Mucosa of gallbladder (tissue), 1 donor: ENCODE measurements at places on chromosomes 6 and 20.

GRCh38 chr6:82568290-82568993, 204.8 kb downstream of the TPBG start:
- no peak for DNase-seq

- DNase-seq: peak; percentile 71
Observed at GRCh38 chr20:31968291-31969126, 558 bp downstream of the XKR7 start.

GRCh38 chr6:167429353-167429752, 104.5 kb downstream of the TTLL2 start:
- no peak for DNase-seq

DNA sequence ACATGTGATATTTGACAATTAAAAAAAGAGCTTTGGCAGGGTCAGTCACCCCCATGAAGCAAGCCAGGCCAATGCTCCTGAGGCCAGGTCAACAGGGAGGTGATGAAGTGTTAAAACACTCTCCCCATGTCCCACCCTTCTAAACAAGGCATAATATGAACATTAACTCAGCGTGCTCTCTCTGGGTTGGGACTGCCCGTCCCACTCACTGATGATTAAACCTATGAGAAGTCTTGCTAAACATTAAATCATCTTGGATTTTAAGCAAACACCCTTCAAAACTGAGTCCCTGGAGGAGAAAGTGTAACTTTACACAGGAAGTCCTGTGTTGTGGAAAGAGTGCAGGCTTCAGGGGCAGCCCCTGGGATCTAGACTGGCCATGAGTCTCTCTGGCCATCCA, 558.5 kb downstream of the CD83 start:
- no peak for DNase-seq

DNA sequence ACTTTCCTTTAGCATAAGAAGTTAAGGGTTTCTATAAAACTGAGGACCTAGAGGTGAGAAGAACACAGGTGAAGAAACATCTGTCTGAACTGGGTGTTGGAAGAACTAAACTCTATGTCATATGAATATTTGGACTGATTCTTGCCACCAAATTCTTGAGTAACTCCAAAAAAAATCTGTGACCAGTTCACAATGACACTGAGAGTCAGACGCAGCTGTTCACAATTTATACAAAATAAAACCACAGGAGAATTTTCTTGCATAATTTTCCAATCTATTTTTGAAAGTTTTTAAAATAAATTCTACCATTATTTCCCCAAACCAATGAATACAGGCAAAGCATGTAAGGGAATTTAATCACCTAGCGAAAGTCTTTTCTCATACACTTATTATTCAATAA, 148.1 kb upstream of the TCF21 start:
- DNase-seq: no peak

- no peak for DNase-seq
Observed at GRCh38 chr6:6742535-6742934, 154.0 kb downstream of the LY86 start.

DNA sequence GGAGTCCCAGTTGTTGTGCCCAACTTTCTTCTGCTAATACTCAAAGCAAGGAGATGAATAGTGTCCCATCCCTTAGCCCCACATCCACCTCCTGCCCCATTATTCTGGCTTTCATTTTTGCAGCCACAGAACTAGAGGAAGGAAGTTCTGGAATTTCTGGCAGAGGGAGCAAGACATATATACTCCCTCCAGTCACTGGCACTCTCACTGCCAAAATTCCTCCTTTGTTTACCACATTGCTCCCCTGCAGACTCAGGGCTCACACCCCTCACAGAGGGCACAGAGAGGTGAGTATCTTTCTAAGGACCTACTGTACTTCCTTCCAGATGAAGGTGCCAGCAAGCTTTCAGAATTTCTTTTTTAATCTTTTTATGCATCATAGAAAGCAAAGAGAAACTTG, 168.0 kb upstream of the ID4 start:
- DNase-seq: no peak

- DNase-seq: no peak
Observed at GRCh38 chr6:99306341-99306740, 43.1 kb downstream of the FAXC start.

GRCh38 chr6:24188578-24189080, 62.6 kb downstream of the NRSN1 start:
- no peak for DNase-seq

- DNase-seq: no peak
Observed at GRCh38 chr6:105259913-105260889, 80.4 kb upstream of the POPDC3 start.

DNA sequence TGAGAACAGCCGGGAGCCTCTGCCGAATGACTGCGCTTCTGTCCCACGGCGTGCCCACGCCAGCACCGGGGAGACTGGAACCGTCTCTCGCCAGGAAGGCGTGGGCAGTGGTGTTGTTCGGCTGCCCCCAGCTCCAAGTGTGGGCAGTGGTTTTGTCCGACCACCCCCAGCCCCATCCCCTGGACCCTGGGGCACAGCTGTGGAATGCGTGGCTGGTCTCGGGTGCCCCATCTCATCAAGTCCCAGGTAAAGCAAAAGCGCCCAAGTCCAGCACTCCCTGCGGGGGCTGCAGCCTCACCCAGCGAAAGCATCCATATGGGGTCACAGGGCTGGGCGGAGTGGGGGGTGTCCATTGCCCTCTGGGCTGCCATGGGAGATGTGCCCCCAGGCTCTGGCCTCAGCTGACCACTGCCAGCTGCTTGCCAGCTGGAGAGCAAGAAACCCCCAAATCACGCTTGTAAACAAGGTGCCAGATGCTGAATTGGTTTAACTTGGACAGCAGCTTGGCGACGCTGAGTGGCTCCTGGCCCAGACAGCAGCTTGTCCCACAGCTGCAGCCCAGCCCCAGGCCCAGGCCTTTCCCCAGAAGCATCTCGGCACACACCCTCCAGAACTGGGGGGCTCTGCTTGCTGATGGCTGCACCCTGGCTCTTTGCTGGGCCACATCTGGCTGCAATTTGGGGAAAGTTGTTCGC, 4.5 kb downstream of the CABLES2 start:
- no peak for DNase-seq

- no peak for DNase-seq
Observed at GRCh38 chr20:64171211-64171610, 7.0 kb downstream of the MYT1 start.

DNA sequence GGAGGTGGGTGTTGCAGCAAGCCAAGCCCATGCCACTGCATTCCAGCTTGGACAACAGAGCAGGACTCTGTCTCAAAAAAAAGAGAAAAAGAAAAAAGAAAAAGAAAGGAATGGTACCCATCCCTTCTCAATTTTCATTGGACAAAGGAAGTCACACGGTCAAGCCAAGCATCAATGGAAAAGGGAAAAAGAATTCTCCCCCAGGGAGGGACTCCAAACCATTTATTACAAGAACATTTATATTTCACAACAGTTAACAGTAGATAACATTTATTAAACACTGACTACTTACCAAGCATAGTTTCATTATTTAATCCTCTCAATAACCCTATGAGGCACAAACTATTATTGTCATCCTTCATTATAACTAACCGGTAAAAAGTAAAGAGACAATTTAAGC, 6.6 kb upstream of the KIF13A start:
- no peak for DNase-seq

GRCh38 chr20:22060610-22061009, 355.1 kb downstream of the PAX1 start:
- DNase-seq: no peak

- DNase-seq: no peak
Observed at GRCh38 chr6:104473021-104473429, 386.7 kb downstream of the HACE1 start.

- no peak for DNase-seq
Observed at GRCh38 chr6:16135066-16135465, 6.2 kb downstream of the MYLIP start.

- DNase-seq: no peak
Observed at GRCh38 chr6:148398678-148399077, 56.0 kb downstream of the SASH1 start.

DNA sequence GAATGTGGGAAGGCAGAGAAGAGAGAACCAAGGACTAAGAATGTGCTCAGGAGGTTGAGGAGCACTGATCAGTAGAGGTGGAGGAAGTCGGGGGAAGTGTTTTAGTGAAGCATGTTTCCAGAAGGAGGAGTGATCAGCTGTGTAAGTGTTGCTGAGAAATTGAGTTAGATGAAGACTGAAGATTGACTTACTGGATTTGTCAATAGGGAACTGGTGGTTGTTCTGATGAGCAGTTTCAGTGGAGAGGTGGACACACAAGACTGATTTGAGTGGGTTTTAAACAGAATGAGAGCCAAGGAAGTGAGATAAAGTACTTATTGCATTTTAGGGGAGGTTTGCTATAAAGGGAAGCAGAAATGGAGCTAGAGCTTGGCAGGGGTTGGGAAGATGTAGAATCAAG, 182.6 kb downstream of the CDKAL1 start:
- no peak for DNase-seq

- no peak for DNase-seq
Observed at GRCh38 chr6:143647191-143647590, 30.6 kb upstream of the PHACTR2 start.

DNA sequence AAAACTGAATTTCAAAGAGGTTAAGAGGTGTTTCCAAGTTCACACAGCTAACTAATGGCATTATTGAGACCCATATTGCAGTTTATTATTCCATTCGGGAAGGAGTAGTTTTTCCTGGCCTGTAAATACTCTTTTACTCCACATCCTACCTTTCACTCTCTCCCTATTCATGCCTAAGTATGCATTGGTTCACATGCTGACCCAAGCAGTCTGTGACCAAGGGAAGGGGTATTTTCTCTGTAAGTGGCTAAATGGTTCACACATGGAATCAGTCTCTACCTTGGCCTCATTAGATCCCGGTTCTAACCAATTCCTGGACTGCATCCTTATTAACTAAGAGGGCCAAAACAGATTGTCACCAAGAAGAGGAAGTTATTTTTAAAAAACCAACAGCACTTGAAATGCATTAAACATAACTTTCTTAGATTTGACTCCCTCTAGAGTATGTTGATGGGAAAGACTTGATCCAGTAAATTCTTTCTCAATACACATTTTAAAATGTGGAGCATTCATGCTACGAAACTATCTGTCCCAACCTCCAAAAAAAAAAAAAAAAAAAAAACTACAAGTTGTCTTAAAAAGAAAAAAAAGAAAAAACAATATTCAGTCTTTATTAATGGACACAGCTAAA, 17.8 kb upstream of the RSPO3 start:
- DNase-seq: no peak

DNA sequence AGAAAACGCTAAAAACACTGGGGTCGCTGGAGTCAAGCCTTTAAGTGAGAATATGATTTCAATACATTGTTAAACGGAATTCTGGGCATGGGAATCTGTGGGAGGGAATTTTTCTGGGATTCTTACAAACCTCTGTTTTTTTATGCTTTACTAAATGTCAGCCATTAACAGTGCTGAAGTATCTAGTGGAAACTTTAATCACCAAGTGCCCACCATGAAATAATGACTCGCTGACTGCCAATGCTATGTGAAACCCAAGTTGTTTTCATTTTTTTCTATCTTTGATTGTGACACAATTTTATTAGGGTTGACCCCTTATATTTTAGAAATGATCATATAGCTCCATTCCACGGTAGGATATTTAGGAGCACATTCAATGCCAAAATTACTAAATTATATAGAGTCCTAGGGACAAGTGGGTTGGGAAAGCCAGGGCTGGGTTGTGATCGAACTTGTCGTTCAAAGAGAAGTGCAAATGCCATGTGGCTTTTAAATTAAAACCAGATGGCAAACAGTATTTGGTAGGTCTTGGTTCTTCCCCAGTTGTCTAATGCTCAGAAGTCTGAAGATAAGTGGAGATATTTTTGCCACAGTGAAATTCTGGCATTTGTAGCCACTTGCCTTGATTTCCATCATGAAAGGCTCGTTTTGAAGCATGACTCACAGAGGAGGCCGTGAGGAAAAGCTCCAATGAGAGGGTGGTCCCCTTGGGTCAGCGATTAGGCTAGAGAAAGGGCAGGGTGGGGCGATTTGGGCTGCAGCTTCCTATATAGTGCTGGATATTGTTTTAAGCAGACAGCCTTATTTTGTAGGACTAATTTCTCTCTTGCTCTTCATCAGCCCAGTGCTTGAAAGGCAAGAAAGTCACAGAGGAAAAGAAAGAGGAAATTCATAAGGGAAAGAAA, 254.4 kb upstream of the JAG1 start:
- DNase-seq: no peak

- DNase-seq: no peak
Observed at GRCh38 chr6:133983099-133983939, 30.3 kb downstream of the TBPL1 start.

DNA sequence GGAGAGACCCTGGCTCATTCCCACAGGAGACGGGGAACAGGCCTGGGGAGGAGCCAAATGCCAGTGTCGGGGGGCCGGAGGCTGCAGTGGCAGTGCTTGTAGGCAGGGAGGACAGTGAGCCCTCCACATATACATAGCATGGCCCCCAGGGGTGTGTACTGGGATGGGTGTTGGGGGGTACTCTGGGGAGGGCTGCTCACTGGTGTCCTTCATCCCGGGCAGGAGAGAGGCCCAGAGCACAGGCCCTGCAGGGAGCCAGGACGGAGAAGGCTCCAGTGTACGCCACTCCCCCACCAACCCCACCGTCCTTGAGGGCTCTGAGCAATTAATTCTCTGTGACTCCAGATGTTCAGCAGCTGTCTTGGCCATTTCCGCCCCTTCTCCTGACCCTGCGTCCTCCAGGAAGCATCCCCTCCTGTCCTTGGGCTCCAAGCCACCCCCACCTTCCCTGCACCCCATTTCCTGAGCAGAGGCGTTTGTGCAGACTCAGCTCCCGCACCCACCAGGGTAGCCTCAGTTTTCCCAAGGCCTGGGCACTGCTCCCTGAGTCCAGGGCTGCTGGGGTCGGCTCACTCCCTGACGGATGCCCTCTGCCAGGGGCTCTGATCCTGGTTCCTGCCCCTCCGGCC, 3.4 kb upstream of the ABHD16B start:
- DNase-seq: no peak

- DNase-seq: no peak
Observed at GRCh38 chr20:54137115-54137514, 36.7 kb downstream of the CYP24A1 start.

- no peak for DNase-seq
Observed at GRCh38 chr6:109458774-109459531, 3.4 kb upstream of the MICAL1 start.

DNA sequence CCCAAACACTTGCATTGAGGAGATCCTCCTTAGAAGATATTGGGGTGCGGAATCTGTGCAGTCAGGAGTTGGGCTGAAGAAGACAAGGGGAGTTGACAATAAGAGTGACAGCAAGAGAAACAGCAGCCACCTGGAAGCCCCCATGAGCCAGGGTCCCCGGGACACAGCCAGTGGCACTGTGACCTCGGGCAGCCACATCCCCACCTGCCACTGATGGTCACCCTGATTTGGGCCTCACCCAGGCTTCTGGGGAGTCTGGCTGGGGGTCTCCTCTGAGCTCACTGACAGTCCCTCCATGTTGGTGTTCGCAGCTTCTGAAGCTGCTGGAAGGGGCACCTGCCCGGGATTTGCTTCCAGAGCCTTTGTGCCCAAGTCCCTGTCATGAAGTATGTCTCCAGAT, 123.5 kb downstream of the TTLL2 start:
- DNase-seq: no peak

- DNase-seq: no peak
Observed at GRCh38 chr6:164569509-164569908, 739.9 kb downstream of the C6orf118 start.

GRCh38 chr20:57656821-57657534, 36.8 kb upstream of the ZBP1 start:
- no peak for DNase-seq

GRCh38 chr20:63451821-63452220, 20.6 kb downstream of the KCNQ2 start:
- DNase-seq: no peak

- DNase-seq: no peak
Observed at GRCh38 chr6:21190701-21191100, 402.9 kb upstream of the SOX4 start.
